NCI-H510A (cell line): ENCODE measurements at places on chromosomes 7 and 10.

DNA sequence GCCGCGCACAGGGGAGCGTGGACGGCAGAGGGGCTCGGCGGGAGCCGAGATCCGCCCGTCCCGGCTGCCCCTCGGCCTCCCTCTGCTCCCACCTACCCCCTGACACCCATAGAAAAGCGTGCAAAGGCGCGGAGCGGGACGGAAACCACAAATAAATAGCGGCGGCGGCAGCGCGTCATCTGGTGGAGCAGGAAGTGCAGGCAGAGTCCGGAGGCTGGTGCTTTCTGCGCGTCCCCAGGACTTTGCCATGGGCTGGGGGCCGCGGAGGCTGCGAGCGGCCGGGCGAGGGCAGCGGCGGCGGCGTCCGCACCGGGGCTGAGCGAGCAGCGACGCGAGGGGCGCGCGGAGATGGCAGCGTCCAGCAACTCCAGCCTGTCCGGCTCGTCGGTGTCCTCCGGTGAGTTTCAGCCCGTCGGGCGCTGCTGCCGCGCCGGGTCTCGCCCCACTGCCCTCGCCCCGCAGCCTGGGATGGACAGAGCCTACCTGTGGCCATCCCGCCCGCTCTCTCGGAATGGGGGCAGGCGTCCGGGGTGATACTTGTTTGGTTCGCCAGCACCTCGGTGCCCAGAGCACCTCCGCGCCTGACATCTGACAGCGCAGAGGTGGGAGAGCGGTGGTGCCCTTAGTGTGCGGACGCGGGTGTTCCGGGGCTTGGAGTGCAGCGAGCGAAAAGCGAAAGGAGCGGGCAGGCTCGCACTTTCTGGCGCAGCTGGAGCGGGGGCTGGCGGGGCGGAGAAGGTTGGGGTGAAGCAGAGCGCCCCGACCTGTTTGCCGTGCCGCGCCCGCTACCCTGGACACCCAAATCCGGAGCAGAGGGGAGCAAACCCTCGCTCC lies at the start of gene CHN2:
Gene CHN2, plus strand, starts transcription at position 182 of the 834 bp plus-strand sequence.
- DNase-seq, result peak; percentile 46

DNA sequence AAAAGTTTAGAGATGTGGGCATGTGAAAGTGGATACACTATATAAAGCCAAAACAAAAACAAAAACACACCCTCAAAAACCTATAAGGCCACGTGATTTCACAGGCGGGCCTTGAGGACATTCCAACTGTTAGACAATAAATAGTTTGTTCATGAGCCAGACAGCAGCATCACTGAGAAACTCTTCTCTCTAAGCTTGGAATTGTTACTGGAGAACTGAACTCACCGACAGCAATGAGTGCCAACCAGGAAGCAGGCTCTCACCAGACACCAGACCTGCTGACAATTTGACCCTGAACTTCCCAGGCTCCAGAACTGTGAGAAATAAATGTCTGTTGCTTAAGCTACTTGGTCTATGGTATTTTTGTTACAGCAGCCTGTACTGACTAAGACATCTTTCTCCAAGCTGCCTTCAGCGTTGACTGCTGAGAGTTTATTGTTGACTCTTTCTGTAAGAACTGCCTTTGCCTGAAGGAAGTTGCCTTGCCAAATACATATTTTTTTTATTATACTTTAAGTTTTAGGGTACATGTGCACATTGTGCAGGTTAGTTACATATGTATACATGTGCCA lies 107.5 kb downstream of the EPDR1 start:
- DNase-seq, result no peak

DNA sequence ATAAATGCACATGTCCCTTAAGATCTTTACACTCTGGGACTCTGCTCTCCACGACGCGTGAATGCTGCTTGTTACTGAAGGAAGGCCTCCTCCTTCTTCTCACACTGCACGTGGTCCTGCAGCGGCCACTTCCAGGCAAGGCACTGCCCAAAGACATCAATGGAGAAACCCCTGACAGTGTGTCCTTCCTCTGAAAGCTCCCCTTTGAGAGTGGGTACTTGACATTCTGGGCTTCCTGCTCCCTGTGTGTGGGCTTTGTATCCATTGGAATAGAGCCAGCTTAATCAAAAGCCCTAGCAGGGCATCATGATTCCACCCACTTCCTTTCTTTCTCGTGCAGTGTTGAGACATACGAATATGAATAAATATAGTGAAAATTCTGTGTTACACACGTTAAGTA lies 69.7 kb upstream of the STK17A start:
- DNase-seq, result no peak

DNA sequence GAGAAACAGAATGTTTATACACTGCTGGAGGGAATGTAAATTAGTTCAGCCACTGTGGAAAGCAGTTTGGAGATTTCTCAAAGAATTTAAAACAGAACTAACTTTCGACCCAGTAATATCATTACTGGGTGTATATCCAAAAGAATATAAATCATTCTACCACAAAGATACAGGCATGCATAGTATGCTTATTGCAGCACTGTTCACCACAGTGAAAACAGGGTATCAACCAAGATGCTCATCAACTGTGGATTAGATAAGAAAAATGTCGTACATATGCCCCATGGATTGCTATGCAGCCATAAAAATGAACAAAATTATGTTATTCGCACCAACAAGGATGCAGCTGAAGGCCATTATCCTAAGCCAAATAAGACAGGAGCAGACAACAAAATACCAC lies 343.1 kb upstream of the KCND2 start:
- DNase-seq, result no peak

GRCh38 chr10:35059481-35059880 lies 30.7 kb downstream of the CUL2 start:
- no peak for DNase-seq
